Lung (tissue), 17 donors: ENCODE measurements at places on chromosomes 3 and 15. TPM values are rescaled to one million over a fixed set of nuclear protein-coding genes. Genes with fewer than 3 reads are reported as not detected.

Gene ZNF280D
- 39.0 TPM for total RNA-seq

Gene SOX14
- total RNA-seq: not detected

Gene SPSB4
- total RNA-seq: 4.4 TPM

Gene DAZL
- 0.09 TPM for total RNA-seq

Gene APBA2
- 5.2 TPM for total RNA-seq

Gene DNAH1
- 14.5 TPM for total RNA-seq

Gene GOLGA6L4
- total RNA-seq: 3.9 TPM

Gene CILP
- total RNA-seq: 0.97 TPM

Gene ARGFX
- total RNA-seq: not detected

GRCh38 chr3:60909526-60909925 is 341.7 kb downstream of the FHIT start:
- H3K4me1 ChIP-seq: no peaks in the 10 kb centered on the region
- H3K27me3 ChIP-seq: no peaks in the 10 kb centered on the region
- no peaks in the 10 kb centered on the region for H3K36me3 ChIP-seq
- no peak overlapping the region for H3K27ac ChIP-seq
- no peak for DNase-seq
- H3K4me3 ChIP-seq: no peak overlapping the region

DNA sequence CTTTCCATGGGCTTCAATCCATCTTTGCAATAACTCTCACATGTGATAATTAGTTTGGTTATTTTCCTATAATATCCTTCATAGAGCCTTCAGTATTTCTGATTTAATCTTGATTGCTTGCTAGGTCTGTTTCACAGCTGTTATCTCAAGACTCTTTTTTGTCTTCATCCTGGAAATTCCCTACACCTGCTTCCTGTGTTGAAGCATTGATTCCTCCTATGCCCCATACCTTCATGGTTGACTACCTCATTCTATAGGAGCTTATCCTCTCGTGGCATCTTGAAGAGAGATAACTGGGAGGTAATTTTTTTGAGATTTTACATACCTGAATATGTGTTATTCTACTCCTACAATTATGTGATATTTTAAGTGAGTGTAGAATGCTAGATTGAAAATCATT is 26.7 kb downstream of the PIK3CA start:
- H3K36me3 ChIP-seq: no peaks in the 10 kb centered on the region
- no peak overlapping the region for H3K27ac ChIP-seq
- no peak overlapping the region for H3K4me3 ChIP-seq

- DNase-seq: no peak
- no peak overlapping the region for H3K27ac ChIP-seq
- no peaks in the 10 kb centered on the region for H3K36me3 ChIP-seq
- no peaks in the 10 kb centered on the region for H3K4me1 ChIP-seq
- H3K4me3 ChIP-seq: no peak overlapping the region
- no peaks in the 10 kb centered on the region for H3K27me3 ChIP-seq
Observed at GRCh38 chr15:66884115-66884622, 181.2 kb upstream of the SMAD3 start.

DNA sequence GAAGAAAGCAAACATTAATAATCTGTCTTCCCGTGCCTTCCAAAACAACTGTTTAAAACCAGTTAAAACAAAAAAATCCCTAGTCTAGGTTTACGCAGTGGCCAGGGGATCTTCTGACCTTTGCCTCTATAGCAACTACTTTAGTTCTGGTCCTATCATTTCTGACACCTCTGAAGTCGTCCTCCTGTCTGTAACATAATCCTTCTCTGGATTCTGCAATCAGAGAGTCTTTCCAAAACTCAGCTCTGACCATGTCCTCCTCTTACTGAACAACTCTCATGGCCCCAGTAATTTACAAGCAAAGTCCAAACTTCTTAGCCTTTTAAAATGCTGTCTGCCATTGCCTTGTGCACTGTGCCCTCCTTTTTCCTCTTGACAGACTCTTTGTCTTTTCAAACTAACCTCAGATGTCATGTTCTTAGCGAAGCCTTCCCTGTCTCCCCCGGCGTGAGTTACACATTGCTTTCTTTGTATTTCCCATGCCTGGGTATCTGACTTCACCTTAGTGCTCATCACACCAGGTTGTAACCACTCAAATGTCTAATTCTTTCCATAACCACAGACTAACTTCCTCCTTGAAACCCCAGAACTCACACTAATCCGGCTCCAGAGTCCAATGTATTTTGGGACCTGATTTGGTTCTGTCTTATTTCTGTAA is 105.2 kb upstream of the BNIP2 start:
- no peak for DNase-seq
- H3K27me3 ChIP-seq: peaks cover 26% of the 10 kb centered on the region

DNA sequence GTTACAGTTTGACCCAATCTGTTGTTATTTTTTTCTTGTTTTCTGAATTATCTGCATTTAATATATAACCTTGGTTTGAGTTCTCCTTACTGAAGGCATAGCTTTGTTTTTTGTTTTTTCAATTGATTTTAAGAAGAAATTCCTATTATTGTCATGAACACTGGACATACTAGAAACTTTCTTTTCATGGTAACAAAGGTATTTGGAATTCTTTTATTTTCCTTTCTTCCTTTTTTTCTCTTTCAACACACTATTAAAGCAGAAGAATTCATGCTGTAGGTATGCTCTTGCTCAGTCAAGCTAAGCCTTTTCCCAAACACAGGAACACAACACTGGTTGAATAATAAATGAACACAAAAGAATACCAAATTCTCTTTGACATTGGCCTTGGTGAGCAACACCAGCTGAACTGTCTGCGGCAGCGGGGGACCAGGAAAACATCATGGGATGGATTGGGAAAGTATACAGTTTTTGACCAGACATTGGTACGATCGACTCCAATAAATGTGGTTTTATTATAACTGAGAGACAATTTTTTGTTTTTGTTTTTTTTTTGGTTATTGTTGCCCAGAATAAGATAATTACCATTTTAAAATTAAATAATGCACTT is 23.1 kb downstream of the U2SURP start:
- no peaks in the 10 kb centered on the region for H3K27me3 ChIP-seq
- H3K27ac ChIP-seq: no peak overlapping the region
- H3K36me3 ChIP-seq: peaks cover 45% of the 10 kb centered on the region
- no peak for DNase-seq
- no peaks in the 10 kb centered on the region for H3K4me1 ChIP-seq

GRCh38 chr3:15384510-15385237 is 42.7 kb downstream of the METTL6 start:
- no peaks in the 10 kb centered on the region for H3K36me3 ChIP-seq
- no peak for DNase-seq
- no peak overlapping the region for H3K4me3 ChIP-seq
- no peaks in the 10 kb centered on the region for H3K27me3 ChIP-seq
- H3K4me1 ChIP-seq: no peaks in the 10 kb centered on the region

DNA sequence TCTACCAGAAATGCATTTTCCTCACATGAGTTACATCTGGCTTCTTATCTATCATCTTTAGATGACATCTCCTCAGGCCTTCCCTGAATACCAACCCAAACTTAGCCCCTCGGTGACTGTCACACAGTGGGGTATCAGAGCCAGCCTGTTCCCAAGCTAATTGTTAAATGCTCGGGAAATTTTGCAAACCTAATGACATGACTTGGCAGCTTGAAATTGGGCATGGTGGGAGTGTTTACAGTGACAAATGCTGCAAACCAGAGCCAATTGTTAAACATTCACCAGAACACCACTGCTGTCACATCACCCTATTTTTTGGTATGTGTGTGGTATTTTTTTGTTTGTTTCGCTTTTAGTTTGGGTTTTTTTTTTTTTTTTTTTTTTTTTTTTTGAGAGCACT is 130.8 kb downstream of the HCN4 start:
- H3K27me3 ChIP-seq: no peaks in the 10 kb centered on the region
- H3K4me3 ChIP-seq: no peak overlapping the region
- H3K36me3 ChIP-seq: no peaks in the 10 kb centered on the region
- no peak overlapping the region for H3K27ac ChIP-seq
- no peaks in the 10 kb centered on the region for H3K4me1 ChIP-seq
- DNase-seq: no peak

GRCh38 chr3:60764870-60765269 is 486.4 kb downstream of the FHIT start:
- H3K36me3 ChIP-seq: no peaks in the 10 kb centered on the region
- H3K27ac ChIP-seq: no peak overlapping the region
- no peak for DNase-seq
- H3K4me1 ChIP-seq: no peaks in the 10 kb centered on the region

DNA sequence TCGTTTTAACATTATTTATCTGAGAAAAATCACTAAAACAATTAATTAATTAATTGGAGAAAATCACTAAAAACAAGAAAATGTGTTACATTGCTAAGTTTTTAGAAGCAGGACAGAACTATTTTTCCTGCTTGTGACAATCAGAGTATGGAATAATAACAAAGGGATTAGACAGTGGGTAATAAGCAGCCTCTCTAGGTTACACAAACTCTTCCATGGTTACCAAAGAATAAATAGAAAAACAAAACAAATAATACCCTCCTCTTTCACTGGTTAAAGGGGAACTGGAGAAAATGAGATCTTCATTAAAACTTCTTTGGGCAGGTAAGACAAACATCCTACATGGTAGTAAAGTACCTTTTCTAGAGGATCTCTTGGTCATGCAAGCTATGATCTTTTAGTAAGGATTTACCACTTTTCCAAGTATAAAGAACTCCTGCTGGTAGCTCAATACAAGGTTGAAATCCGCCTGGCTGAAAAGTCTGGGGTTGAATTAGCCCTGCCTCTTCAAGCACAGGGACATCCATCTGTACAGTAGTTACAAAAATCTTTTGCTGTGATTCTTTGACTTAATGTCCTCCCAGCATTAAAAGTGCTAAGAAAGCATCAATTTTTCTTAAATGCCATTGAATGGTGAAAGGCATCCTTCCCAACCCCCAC is 2.5 kb upstream of the PLCH1 start:
- no peaks in the 10 kb centered on the region for H3K4me1 ChIP-seq
- H3K27me3 ChIP-seq: peaks cover 54% of the 10 kb centered on the region
- no peak for DNase-seq
- H3K36me3 ChIP-seq: no peaks in the 10 kb centered on the region
- H3K27ac ChIP-seq: no peak overlapping the region
- H3K4me3 ChIP-seq: no peak overlapping the region
